NCI-H1694 treated with DMSO at 0.1 percent for 48 hours (cell line): ENCODE measurements at places on chromosomes 2 and 18.

- no peak for DNase-seq
Observed at GRCh38 chr2:33062665-33063250, 116.0 kb downstream of the LTBP1 start.

DNA sequence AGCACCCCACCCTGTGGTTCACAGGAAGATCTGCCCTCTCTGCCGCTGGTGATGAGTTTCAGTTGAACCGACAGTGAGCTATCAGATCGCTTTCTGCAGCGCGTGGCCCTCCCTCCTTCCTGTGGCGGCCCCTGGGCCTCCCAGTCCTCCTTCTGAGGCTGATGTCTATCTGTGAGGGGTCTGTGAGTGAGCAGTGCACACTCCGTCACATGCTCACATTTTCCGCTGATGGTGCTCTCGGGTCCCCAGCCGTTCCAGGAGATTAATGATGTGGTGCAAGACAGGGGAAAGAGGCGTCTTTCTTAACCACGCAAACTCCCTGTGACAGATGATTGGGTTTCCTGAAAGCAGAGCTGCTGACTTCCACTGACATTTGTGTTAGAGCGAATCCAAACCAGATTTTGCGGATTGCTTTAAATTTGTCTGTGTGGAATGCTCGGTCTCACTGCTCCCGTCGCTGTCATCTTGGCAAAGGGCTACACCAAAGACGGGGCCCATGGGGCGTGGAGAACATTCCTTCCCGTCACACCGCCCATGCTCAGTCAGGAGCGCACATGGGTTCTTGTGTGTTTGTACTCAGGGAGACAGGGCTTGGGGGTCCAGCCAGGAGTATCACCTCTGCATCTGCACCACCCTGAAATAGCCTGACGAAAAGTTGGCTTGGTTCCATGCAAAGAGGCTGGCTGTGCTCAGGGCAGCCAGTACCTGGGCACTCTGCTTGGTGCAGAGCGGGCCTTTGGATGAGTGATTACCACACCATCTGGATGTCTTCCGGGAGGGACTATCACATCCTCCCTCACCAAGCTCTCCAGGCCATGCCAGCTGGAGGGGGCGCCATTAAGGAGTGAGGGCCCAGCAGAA is 154.7 kb upstream of the HS6ST1 start:
- DNase-seq: no peak

DNA sequence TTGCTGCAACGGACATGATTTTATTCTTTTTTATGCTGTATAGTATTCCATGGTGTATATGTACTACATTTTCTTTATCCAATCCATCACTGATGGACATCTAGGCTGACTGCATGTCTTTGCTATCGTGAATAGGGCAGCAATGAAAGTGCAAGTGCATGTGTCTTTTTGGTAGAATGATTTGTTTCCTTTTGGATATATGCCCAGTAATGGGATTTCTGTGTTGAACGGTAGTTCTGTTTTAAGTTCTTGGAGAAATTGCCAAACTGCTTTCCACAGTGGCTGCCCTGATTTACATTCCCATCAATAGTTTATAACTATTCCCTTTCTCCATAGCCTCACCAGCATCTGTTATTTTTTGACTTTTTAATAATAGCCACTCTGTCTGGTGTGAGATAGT is 99.7 kb upstream of the CRIM1 start:
- no peak for DNase-seq

- no peak for DNase-seq
Observed at GRCh38 chr2:15115776-15116175, 445.4 kb downstream of the NBAS start.

GRCh38 chr2:149430743-149431736 is 100.7 kb downstream of the LYPD6 start:
- DNase-seq: peak; percentile 3

GRCh38 chr2:99597616-99598015 is 107.8 kb upstream of the REV1 start:
- no peak for DNase-seq

DNA sequence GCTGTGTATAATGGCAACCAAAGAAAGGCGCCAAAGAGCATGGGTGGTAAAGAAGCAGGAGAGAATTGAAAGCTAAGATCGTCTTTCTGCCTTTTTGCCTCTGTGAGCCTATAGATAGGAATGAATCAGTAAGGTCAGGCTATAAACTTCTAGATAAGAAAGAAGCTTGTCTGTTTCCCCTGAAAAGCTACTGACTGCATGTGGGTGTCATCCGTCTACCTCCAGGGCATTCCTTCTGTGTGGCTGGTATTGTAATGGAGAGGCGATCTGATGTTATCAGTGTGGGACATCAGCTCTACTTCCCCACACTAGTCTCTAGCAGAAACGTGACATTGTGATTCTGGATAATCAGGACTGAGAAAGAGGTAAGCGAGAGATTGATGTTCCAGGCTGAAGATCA is 63.4 kb upstream of the PLA2R1 start:
- no peak for DNase-seq

DNA sequence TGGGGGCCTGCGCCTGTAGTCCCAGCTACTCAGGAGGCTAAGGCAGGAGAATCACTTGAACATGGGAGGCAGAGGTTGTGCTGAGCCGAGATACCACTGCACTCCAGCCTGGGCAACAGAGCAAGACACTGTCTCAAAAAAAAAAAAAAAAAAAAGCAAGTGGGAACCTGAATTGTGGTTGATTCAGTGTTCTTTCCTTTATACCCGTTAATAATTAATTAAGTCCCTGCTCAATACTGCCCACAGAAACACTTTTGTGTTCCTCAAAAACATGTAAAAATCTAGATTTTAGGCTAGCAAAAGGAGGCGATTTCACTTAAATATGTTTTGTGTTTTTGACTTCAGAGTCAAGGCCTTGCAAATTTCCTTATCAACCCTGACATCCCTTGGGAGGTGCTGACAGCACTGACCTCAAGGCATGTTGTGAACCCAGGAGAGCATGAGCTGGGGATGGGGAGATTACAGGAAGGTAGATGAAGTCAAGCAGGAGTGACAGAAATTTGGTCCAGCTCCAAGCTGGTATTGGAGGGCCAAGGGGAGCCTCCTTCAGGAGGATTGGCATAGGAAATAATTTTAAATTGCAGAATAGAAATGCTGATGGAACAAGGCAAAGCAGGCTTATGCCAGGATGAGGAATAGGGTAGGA is 89.0 kb upstream of the PNPT1 start:
- DNase-seq: no peak

- DNase-seq: peak; percentile 18
Observed at GRCh38 chr2:48600204-48600813, 17.3 kb upstream of the GTF2A1L start.

DNA sequence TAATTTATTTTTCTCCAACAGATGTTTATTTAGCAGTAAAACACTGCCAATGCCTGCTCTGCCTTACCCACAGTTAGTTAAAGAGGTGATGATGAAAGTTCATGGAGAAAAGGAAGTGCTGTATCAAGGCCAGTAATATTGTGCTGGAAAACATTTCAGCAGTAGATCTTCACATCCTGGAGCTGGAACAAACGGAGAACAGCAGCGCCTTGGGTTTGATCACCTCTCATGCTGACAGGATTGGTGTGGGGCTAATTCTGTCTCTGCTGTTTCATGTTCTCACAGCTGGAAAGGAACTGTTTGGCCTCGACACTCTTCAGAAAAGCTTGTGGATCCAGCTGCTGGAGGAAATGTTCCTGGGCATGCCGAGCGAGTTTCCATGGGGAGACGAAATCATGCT is 61.5 kb upstream of the RPE start:
- DNase-seq: no peak

DNA sequence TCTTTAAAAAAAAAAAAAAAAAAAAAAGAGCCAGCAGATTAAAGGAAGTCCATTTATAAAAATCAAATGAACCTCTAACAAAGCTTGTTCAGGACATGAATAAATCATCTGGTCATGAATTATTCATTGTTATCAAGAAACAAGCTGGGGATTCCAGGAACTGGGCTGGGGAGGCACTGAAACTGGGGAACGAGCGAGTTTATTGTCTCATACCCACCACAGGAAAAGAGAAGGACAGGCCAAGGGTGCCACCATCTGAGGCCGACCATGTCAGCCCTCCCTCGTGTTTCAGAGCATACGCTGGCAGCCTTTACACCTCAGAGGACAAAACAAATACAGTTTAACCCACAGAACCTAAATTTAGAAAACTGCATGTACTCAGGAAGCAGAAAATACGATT is 164.2 kb downstream of the VWC2L start:
- no peak for DNase-seq

GRCh38 chr18:4986677-4987076 is 210.4 kb downstream of the AKAIN1 start:
- DNase-seq: no peak

GRCh38 chr18:74714791-74715190 is 117.1 kb downstream of the ZNF407 start:
- DNase-seq: no peak

DNA sequence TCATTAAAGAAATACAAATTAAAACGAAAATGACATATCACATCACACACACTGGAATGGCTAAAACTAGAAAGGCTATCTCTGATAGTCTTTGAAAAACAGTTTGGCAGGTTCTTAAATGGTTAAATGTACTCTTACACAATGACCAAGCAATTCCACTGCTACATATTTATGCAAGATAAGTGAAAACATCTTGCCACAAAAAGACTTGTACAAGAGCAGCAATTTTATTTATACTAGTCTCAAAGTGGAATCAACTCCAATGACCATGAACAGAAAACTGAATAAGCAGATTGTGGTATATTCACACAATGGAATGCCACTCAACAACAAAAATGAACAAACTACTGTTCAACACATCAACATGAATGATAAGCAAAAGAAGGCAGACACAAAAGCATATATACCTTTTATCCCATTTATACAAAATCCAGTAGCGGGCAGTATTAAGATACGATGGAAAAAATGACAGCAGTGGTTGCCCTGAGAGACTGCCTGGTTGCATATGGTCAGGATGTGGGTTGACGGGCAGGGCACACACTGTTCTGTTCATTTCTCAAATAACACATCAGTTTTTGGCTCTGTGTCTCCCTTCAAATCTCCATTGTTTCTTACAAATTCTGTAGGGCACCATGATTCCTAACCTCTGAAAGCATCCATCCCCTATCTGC is 25.4 kb downstream of the SP100 start:
- DNase-seq: no peak

DNA sequence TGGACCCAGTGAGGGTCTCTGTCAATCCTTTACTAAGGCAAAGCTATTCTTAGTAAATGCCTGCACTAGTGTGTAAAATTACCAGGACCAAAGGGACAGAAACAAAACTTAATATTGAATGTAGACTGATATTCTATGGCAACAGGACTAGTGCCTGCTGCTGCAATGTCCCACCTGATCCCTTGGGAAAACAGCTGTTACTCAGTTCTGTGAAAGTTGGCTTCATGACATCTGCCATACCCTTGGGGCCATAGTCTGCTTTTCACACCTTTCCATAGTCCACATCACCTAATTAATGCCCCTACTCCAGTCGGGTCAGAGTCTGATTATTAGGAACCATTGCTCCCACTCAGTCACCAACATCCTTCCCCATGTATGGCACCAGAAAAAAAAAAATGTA is 14.5 kb downstream of the DNAJC27 start:
- DNase-seq: no peak

DNA sequence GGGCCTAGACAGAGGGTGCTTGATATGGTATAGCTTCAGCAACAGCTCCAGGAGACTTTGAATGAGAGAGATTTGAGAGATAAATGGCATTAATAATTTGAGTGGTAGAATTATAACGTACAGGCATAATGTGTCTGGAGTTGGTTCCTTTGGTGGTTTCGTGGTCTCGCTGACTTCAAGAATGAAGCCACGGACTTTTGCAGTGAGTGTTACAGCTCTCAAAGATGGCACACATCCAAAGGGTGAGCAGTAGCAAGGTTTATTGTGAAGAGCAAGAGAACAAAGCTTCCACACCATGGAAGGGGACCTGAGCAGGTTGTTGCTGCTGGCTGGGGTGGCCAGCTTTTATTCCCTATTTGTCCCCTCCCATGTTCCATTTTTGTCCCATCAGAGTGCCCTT is 23.1 kb downstream of the PDCD1 start:
- DNase-seq: no peak

- DNase-seq: no peak
Observed at GRCh38 chr2:133789743-133790142, 221.5 kb upstream of the NCKAP5 start.

DNA sequence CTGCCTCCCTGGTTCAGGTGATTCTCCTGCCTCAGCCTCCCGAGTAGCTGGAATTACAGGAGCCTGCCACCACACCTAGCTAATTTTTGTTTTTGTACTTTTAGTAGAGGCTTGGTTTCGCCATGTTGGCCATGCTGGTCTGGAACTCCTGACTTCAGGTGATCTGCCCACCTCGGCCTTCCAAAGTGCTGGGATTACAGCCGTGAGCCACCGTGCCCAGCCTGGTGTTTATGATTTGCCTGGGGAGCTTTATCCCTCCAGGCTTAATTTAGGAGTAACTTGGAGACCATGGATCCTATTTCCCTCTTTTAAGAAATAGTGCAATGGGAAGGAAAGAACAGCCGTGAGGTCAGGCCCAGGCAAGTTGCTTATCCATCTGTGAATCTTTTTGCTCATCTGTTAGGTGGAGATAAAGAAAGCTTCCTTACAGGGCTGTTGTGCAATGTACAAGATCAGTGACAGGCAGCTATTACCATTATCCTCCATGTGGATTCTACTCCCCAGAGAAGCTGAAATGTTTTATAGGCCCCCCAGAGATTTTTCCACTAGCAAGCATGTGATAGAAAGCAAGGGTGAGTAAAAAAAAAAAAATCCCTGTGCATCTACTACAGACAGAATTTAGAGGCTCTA is 104.9 kb upstream of the MGAT5 start:
- DNase-seq: no peak

DNA sequence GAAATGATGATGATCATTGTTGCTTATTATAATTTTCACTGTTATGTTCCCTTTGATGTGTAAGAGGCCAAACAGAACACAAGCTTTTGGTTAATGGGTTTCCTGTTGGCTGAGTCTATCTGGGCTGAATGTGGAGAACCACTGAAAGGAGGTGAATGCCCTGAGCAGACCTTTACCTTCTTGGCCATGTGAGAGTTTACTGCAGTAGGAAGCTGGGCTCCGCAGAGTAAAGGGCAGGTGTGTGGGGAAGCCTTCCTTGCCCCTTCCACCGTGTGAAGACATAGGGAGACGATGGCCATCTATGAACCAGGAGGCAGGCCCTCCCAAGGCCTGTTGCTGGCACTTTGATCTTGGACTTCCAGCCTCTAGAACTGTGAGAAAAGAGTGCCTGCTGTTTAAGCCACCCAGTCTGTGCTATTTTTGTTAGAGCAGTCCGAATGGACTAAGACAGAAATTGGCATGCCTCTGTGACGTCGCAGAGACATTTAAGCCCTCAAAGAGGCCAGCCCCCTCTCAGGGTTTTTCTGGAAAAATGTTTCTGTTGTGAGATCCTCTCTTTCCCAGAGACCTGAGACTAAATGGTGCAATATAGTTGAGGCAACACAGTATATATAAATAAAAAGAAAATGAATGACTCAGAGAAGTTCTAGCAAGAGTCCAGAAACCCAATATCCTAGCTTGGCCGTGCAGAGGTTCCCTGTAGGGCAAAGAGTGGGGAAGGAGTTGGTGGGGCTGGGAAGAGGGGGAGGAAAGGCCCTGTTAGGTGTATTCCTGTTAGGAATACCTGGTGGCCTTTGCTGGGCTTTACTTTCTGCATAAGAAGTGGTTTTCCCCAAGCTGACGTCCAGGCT is 121.9 kb upstream of the LGALSL start:
- no peak for DNase-seq

- no peak for DNase-seq
Observed at GRCh38 chr18:42534313-42534712, 579.3 kb downstream of the PIK3C3 start.
